ENCODE measurements at places on chromosomes 5 and 9.

DNA sequence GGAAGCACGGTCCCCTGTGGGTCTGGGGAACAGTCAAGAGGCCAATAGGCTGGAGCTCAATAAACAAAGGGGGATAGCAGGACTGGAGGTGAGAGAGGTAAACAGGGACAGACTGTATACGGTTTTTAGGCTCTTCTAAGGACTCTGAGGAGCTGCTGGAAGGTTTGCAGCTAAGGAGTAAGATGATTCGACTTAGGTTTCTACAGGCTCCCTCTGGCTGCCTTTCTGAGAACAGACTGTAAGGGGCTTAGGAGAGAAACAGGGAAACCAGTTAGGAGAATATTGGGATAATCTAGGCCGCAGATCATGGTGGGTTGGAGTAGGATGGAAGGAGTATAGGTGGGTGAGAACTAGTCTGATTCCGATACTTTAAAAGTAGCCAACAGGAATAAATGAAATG lies 10.4 kb downstream of the CDK5RAP2 start:
- no peak for DNase-seq

GRCh38 chr5:116766470-116766947 lies 191.9 kb upstream of the SEMA6A start:
- DNase-seq, result peak; percentile 82

- DNase-seq, result peak; percentile 84
Measured at GRCh38 chr5:141529002-141529401, 40.1 kb downstream of the PCDHGC5 start.

GRCh38 chr9:127053057-127053821 lies 69.2 kb downstream of the ANGPTL2 start:
- DNase-seq, result no peak

DNA sequence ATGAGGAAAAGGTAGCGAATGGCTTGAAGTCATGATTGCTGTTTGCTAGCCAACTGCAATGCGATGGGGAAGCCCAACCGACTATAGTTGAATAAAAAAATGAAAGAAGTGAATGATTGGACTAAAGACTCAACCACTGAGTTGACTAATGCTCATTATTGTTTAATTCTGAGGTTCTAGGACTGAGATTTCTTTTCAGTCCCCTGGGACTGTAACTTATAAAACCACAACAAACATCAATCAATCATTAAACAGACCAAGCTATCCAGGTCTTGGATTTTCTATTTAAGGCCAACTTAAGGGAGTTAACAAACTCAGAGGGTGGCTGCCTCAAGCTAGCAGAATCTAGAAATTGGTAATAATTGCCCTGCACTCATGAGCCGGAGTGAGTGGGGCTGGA lies 154.2 kb downstream of the DOCK2 start:
- peak; percentile 51 for DNase-seq

GRCh38 chr9:75053869-75054268 lies 25.8 kb upstream of the CARNMT1 start:
- no peak for DNase-seq

GRCh38 chr5:37859805-37860204 lies 20.0 kb upstream of the GDNF start:
- DNase-seq, result no peak

DNA sequence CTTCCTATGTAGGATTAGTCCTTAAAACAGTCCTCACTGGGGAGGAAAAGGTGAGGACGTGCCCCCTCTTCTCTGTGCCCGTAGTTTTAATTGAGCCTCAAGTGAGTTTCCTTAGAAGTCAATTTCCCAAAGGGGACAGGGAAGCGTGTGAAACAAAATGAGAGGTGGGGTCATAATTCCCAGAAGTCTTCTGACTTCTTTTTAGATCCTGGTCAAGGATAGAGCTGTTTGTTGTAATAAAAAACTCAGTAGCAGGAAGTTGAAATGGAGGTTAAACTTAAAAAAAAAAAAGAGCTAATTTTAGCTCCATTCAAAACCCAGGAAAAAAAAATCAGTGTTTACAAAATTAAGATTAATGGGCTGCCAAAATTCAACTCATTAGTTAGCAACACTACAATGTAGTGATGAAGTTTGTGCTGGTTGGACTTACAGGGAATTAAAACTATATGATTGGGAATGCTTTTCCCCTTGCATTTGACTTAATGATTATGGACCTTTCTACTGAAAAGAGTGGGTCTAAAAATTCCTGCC lies 158.3 kb upstream of the MEF2C start:
- DNase-seq, result no peak

DNA sequence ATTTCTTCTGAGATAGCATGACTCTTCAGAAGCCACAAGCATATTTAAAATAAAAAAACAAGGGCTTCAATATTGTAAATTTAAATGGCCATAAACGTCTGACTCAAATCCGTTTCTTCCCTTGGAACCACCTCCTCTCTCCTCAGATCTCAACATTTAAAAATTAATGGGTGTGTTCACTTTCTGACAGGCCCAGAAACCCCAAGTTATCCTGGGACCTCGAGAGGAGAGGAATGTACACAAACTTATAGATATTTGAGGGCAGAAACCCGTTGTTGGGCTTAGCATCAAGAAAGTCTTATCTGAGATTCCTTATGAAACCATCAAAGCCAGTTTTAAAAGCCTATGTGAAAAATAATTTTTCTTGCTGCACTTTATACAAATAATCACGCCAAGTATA lies 29.2 kb downstream of the MLLT3 start:
- DNase-seq, result no peak

DNA sequence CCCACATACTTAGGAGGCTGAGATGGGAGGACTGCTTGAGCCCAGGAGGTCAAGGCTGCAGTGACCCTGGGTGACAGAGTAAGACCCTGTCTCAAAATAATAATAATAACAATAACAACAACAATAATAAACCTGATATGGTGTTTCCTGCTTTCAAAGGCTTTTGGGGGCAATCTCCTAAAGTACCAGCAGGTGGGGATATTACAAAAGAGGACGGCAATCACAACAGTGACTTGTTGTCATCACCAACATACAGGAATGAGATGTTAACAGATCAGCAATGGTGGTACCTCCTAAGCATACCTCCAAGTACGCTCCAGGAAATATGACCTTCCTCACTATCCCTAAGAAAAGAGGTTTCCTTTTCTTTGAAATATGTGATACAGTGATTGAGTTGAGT lies 91.1 kb upstream of the RNF180 start:
- DNase-seq, result peak; percentile 15

GRCh38 chr5:54517512-54518145 lies at the start of gene SNX18:
SNX18 (plus strand) TSS chr5:54517759; CDS start chr5:54517953, 194 bp downstream.
- peak; percentile 94 for DNase-seq

DNA sequence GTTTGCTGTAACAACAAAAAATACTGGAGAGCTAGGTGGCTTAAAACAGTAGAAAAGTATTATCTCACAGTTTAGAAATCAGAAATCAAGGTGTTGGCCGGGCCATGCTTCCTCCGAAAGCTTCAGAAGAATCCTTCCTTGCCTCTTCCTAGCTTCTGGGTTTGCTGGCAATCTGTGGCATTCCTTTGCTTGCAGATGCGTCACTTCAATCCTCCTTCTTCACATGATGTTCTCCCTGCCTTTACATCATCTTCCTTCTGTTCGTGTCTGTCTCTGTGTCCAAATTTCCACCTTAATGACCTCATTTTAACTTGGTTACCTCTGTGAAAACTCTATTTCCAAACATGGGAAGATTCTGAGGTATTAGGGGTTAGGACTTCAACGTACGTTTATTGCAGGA lies 90.4 kb upstream of the CHD1 start:
- no peak for DNase-seq

GRCh38 chr9:127917603-127918002 lies 762 bp upstream of the ST6GALNAC4 start:
- DNase-seq, result no peak

DNA sequence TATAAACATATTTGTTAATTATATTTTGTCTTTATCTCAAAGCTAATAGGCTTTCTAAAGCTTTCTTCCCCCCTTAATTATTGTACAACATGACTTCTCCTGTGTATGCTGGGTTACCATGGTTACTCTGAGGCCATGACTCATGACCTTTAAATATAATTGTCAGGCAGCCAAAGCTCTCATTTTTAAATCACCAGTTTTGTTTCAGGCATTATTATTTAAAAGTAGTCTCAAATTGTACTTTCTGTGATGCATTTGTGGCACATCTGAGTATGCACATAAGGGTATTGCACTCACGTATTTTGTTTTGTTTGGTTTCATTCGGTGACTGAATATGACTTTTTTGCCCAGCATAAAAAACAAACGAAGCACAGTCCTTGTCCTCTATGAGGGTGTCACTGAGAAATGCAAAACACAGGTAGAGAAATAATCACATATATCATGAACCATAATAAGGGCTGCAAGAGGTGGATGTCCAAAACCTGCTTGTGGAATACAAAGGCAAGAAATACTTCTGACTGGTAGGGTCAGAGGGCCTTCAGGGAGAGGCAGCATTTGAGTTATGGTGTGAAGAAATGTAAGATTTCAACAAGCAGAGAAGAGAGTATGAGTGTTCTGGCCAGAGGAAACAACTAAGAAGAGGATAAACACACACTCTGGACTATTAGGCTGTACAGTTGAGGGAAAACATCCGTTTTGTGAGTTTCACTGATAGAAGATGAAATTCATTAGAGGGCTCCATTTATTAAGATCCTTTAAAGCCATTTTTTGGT lies 2.1 kb downstream of the CCDC192 start:
- DNase-seq, result peak; percentile 88

DNA sequence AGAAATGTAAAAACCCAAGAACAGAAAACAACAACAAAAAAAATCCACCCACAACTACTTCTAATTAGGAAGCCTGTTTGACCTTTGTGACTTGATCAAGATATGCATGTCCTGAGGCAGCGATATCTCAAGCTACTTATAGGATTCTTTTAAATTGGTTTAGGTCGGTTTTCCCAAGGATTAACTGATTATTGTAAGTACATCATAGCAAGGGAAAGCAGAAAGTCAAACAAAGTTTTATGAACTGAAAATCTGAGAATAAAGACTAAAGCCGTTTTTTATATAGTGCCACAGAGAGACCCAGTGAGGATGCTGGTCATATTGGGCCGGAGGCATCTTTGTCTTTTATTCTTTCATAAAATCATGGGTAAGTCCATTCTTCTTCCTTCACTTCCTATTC lies 72.0 kb downstream of the CD180 start:
- DNase-seq, result no peak

DNA sequence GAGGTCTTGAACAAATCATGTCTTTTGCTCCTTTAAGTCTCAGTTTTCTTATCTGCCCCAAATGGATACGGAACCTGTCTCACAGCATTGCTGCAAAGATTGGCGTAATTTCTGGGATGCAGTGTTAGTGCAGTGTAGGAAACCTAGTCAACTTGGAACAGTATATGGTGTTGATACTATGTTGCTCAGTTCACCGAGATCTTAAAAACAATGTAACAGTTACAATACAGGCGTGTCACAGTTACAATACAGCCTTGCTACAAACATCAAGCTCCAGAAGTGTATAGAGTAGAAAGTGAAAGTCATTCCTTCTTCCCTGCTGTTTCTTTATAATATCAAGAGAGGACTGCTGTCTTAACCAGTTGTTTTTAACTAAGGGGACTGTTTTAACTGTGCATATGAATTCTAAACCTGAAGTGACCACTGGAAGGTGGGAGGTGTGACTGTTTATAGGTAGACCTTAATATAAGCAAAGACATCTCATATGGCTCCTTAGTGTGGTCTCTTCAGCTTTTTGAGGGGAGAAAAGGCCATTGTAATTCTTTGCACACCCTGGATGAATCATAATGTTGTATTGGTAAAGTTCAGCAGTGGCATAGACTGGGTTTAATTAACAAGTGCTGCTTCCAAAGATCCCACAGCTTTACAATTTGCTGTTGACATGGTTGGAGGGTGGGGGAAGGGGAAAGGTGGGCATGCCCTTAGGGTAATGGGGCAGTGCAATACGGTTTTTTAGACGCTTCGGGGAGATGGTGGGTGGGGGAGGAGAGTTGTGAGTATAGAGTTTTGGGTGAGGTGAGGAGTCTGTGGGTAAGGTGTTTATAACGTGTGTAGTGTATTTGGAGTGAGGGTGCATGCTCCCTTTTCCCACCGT lies 12.9 kb downstream of the PRRC2B start:
- DNase-seq, result no peak

Measured in fibroblast of skin of right biceps (primary cell).